Endothelial cell of umbilical vein (primary cell): ENCODE measurements at places on chromosomes 11 and 22. TPM values are rescaled to one million over a fixed set of nuclear protein-coding genes. Genes with fewer than 3 reads are reported as not detected.

DNA sequence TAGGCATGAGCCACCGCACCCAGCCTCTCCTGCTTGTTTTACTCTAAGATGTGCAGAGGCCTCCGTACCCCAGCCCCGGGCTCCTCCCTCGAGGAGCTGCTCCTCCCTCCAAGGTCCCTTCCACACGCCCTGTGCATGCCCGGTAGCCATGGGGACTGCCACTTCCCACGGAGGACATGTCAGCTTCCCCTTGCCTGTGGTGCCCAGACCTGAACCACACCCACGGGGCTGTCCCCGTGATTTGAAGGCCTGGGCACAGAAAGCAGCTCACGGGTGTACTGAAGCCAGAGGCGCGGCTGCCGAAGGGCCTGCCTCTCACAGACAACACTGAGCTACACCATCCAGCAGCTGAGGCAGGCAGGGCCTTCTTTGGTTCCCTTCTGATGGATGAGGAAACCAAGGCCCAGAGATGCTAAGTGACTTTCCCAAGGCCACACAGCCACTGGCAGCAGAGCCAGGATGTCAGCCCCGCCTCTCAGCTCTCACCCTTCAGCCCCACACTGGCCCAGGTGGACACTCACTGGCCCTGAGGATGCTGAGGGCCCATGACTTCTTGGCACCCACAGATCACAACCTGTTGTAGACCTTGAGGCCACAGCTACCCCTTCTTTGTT lies 7.3 kb downstream of the INS start:
- peaks cover 3% of the 10 kb centered on the region for H3K27me3 ChIP-seq
- H3K4me3 ChIP-seq, result no peak overlapping the region
- no peaks in the 10 kb centered on the region for H3K36me3 ChIP-seq
- H3K27ac ChIP-seq, result no peak overlapping the region
- DNase-seq, result no peak

- H3K4me1 ChIP-seq, result no peaks in the 10 kb centered on the region
- no peaks in the 10 kb centered on the region for H3K27me3 ChIP-seq
- DNase-seq, result no peak
- H3K36me3 ChIP-seq, result no peaks in the 10 kb centered on the region
- H3K4me3 ChIP-seq, result no peak overlapping the region
- no peak overlapping the region for H3K27ac ChIP-seq
Measured at GRCh38 chr11:71324788-71325417, 72.5 kb upstream of the SHANK2 start.

DNA sequence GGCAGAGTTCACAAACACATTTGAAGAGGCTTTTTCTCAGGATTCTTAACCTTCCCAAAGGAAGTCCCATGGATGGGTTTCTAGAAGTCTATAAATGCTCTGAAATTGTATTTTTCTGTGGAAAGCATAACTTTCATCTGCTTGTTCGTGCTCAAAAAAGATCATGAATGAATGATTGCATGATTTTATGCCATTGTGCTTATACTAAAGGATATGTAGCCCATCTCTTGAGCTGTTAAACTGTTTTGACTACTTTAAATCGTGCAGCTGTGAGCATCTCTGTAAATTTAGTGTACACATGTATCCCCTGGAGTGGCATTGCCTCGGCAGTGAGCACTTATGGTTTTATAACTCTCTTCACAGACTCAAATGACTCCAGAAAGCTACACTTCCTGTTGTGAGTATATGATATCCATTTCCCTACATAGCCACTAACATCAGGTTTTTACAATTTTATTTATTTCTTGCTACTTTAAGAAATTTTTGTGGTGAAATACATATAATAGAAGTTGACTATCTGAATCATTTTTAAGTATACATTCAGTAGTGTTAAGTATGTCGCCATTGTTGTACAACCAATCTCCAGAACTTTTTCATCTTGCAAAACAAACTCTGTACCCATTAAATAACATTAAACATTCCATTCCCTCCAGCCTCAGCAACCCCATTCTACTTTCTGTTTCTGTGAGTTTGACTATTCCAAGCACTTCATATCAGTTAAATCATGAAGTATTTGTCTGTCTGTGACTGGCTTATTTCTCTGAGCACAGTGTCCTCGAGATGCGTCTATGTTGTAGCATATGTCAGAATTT lies 8.0 kb downstream of the NEAT1 start:
- peaks cover 46% of the 10 kb centered on the region for H3K4me1 ChIP-seq
- H3K36me3 ChIP-seq, result peaks cover 20% of the 10 kb centered on the region
- peak; percentile 60 for DNase-seq
- H3K27ac ChIP-seq, result peak overlapping the region; percentile 45

DNA sequence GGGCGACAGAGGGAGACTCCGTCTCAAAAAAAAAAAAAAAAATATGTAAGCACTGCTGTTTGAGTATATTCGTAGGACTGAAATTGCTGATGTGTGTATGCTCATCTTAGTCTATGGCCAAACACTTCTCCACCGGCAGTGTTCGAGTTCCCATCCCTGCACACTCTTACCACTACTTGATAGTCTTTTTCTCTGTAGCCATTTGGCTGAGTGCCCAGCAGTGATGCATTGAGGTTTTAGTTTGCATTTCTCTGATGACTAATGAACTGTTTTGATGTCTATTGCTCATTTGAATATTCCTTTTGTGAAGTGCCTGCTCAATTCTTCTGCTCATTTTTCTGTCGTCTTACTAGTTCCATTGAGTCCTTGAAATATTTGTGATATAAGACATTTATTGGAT lies 1.9 kb downstream of the TIRAP start:
- DNase-seq, result peak; percentile 92
- peaks cover 13% of the 10 kb centered on the region for H3K4me1 ChIP-seq
- H3K27ac ChIP-seq, result no peak overlapping the region
- no peaks in the 10 kb centered on the region for H3K36me3 ChIP-seq

- H3K27me3 ChIP-seq, result no peaks in the 10 kb centered on the region
- H3K4me1 ChIP-seq, result peaks cover 2% of the 10 kb centered on the region
- no peak overlapping the region for H3K27ac ChIP-seq
Measured at GRCh38 chr11:1296287-1296686, 13.1 kb downstream of the TOLLIP start.

DNA sequence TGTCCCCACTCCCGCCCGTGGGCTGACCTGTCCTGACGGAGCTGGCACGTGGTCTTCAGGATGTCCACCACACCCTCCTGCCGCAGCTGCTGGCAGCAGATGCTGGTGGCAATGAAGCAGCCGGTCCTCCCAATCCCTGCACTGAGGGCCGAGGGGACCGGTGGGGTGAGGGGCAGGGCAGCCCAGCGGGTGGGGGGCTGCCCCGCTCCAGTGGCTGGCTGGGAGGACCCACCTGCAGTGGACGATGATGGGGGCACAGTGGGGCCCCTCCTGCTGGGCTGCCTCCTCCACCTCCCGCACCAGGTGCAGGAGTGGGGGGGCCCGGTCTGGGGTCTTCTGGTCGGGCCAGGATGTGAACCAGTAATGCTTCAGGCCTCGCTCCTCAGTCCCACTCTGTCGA lies 3.4 kb upstream of the IGSF22 start:
- H3K27ac ChIP-seq, result no peak overlapping the region
- DNase-seq, result no peak

DNA sequence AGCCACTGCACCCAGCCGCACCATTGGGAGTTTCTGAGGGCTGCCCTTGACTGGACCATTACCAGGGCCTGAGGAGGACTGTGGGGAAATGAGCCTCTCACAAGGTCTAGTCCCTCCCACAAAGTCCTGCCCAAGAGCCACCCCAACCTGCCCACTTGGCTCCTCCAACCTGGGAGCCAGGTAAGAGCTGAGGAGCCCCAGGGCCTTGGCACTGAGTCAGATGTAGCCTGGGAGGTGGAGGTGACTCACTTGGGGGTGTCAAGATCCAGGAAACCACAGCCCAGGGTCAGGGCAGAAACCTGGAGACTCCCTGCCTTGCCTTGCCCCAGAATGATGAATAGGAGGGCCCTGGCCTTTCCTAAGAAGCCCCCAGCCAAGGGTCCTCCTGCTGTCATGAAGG lies 25.8 kb upstream of the P2RY2 start:
- no peaks in the 10 kb centered on the region for H3K36me3 ChIP-seq
- no peaks in the 10 kb centered on the region for H3K27me3 ChIP-seq
- DNase-seq, result no peak
- H3K4me1 ChIP-seq, result peaks cover 6% of the 10 kb centered on the region
- H3K27ac ChIP-seq, result no peak overlapping the region

DNA sequence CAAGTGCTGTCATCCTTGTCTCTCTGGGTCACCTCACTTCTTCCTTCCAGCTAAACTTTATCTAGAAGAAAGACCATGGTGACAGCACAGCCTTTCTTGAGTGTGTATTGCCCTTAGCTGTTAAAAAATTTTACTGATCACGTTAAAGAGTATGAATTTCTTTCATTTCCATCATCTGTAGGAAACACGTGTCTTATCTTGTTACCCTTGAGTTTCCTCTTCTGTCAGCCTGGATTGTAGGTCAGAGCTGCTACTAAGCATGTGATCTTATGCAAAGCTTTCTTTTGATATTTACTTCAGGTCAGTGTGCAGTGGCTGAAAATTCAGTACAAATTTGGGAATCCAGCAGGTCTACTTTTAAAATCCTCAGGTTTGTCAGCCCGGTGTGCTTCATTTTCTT lies 512.2 kb upstream of the ARHGAP42 start:
- no peaks in the 10 kb centered on the region for H3K36me3 ChIP-seq
- H3K4me3 ChIP-seq, result no peak overlapping the region
- no peak overlapping the region for H3K27ac ChIP-seq

DNA sequence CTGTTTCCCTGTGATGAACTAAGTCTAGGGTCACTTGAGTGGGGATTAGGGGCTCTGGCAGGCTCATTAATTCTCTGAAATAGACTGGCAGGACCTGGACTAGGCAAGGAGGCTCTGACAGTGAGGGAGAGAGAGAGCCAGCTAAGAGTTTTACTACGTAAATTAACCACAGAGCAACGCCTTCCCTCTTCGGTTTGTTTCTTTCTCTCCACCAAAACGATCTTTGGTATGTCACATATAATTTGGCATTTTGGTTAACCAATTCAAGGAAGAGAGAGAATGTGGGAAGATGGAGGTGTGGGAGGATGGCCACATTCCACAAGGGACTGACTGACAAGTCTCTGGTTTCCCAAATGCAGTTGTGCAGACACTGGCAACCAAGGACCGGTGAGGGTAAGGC lies 27.9 kb downstream of the ATG16L2 start:
- H3K4me3 ChIP-seq, result no peak overlapping the region
- DNase-seq, result no peak
- no peaks in the 10 kb centered on the region for H3K4me1 ChIP-seq
- no peak overlapping the region for H3K27ac ChIP-seq

DNA sequence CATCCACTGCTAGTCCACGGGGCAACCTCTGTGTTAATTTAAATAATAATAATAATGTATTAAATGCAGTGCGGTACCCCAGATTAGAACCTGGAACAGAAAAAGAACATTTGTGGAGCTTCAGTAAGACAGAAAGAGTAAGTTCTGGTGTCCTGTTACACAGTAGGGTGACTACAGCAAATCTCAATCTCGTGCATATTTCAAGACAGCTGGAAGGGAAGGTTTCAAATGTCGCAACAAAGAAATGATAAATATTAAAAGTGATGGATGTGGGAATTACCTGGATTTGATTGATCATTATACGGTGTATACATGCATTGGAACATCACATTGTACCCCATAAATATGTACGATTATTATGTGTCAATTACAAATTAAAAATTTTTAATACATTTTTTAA lies 1.7 kb upstream of the RAC2 start:
- no peaks in the 10 kb centered on the region for H3K27me3 ChIP-seq
- no peak overlapping the region for H3K4me3 ChIP-seq
- H3K27ac ChIP-seq, result no peak overlapping the region
- H3K36me3 ChIP-seq, result peaks cover 1% of the 10 kb centered on the region
- no peak for DNase-seq
- peaks cover 34% of the 10 kb centered on the region for H3K4me1 ChIP-seq

GRCh38 chr11:3193373-3194015 lies 25.1 kb downstream of the MRGPRG start:
- no peak overlapping the region for H3K4me3 ChIP-seq
- no peak for DNase-seq
- H3K4me1 ChIP-seq, result no peaks in the 10 kb centered on the region
- no peak overlapping the region for H3K27ac ChIP-seq
- H3K27me3 ChIP-seq, result no peaks in the 10 kb centered on the region

The OR5P2 gene
- not detected in 2 replicates for total RNA-seq

The CRACR2B gene
- 8.4 and 9.7 TPM in 2 replicates for total RNA-seq

The TMEM121B gene
- total RNA-seq, result 0.33 and 0.37 TPM in 2 replicates

The CDON gene
- total RNA-seq, result 3.5 and 3.8 TPM in 2 replicates

The MIOX gene
- not detected in 2 replicates for total RNA-seq

The ANO9 gene
- total RNA-seq, result 0.12 TPM in 1 of 2 replicates, not detected in the other

The AP2A2 gene
- total RNA-seq, result 92.5 and 92.6 TPM in 2 replicates

The TST gene
- total RNA-seq, result 38.0 and 39.2 TPM in 2 replicates
